ENCODE measurements at places on chromosomes 7 and 10.

DNA sequence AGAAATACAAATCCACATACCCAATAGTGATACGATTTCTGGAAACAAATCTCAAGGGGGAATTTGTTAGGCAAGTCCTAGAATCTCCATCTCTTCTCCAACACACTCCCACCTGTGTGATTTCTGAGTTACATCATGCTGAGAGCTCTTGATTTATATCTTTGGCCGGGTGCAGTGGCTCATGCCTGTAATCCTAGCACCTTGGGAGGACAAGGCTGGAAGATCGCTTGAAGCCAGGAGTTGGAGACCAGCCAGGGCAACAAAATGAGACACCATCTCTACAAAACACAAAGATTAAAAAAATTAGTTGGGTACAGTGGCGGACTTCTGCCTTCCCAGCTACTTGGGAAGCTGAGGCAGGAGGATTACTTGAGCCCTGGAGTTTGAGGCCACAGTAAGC is 1.5 kb upstream of the MTPN start:
- DNase-seq = no peak

GRCh38 chr10:46218921-46219320 is 67.9 kb upstream of the ANTXRL start:
- no peak for DNase-seq

DNA sequence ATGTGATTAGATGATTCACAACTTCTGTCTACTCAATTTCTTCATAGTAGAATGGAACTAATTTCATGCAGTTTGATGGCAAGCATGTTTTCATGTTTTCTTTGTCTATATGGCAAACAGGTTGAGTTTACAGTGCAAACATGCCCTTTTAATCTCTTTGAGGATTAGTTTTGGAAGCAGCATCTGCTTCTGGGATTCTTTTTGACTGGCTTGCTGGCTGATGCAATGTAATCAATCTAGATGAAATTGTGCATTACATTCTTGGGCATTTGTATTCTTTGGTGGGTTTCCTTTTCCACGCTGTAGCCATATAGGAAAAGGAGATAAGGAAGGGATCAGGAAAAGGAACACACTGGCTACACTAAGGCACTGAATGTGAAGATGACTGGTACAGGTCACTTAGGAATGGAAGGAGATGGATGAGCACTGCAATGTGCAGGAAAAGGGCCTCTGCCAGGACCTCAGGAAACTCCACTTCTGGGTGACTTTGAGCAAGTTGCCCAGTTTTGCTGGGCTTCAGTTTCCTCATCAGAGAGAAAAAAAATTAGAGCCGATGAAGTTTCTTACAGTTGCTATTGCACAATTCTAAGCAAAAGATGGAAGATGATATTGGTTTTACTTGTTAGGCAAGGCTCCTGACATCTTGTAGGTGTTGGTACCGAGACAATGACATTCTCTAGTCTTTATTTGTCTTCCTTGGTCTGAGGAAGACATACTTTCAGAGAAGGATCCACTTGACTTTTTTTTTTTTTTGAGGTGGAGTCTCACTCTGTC is 269.1 kb downstream of the SUGCT start:
- no peak for DNase-seq

GRCh38 chr7:35657125-35657524 is 37.8 kb downstream of the HERPUD2 start:
- DNase-seq = no peak

DNA sequence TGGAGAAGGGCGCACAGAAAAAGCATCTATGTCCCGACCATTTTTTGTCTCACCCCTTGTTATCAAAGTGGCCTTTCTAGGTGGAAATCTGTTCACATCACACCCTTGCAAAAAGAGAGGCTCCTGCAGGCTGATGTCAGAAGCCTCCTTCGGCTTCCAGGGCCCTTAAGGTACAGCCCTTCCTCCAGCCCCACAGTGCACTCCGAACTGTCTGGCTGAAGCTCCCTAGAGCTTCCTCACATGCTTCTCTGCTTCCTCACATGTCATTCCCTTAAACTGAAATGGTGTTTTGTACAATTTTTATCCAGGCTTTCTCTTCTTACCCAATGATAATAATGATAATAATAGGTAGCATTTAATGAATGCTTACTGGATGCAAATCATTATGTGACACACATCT is 210.3 kb downstream of the INHBA start:
- no peak for DNase-seq

- no peak for DNase-seq
Measured at GRCh38 chr7:66353547-66353946, 148.4 kb downstream of the TPST1 start.

DNA sequence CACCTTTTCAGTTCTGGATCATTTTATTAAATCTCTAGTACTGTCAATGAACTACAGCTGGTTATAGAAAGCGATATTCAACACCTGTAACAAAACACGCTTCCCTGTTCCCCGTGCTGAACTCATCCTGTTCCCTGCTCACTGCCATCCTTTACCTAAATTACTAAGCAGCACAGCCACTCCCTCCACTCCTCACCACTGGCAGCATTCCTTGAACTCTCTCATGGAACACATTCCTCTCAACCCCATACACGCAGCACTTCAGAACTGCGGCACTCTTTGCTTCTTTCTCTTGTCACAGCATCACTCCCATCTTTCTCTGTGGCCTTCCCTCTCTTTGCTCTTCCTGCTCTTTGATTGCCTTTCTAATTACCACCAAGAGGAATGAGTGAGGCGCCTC is 27.4 kb downstream of the RELN start:
- DNase-seq = no peak
